Aorta (tissue), 5 donors: ENCODE measurements at places on chromosomes 2 and 18. TPM values are rescaled to one million over a fixed set of nuclear protein-coding genes. Genes with fewer than 3 reads are reported as not detected.

GRCh38 chr2:26726228-26726627 is 33.7 kb downstream of the KCNK3 start:
- DNase-seq: no peak

DNA sequence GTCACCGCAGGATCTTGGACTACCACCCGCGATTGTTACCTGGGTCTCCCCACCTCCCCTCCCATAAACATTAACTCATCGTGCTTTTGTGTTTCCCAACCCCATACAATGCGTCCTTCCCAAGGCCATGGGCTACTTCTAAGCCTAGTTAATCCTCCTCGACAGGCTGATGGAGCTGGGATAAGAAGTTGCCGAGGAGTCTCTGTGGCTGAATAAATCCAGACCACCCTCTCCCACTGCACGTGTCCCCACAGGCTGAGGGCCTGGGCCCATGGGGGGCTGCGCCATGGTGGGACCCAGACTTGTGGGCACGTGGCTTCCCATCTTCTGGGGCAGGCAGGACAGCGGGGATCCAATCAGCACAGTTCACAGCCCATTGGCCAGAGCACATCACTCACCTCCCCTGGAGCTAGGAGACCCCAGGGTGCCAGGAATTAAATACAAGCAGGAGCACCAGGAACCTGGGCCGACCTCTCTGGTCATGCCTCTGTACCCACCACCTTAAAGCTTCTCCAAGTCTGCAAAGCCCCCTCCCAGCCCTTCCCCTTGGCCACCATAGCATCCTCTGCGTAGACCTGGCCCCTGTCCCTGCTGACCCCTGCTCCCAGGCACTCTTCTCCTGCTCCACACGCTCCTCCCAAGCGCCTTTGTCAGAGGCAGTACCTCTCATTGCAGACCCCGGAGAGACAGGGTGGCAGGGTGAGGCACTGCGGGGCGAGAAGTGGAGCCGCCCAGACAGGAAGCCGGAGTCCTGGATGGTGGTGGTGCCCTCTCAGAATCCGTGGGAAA is 51.0 kb upstream of the ID2 start:
- DNase-seq: peak; percentile 39

GALNT3 gene
- 2.0 TPM for total RNA-seq

DUSP19 gene
- 8.1 TPM for total RNA-seq

INO80B gene
- total RNA-seq: 38.2 TPM

PDE11A gene
- 1.2 TPM for total RNA-seq
